ENCODE measurements at places on chromosomes 4 and X. TPM values are rescaled to one million over a fixed set of nuclear protein-coding genes. Genes with fewer than 3 reads are reported as not detected.

DNA sequence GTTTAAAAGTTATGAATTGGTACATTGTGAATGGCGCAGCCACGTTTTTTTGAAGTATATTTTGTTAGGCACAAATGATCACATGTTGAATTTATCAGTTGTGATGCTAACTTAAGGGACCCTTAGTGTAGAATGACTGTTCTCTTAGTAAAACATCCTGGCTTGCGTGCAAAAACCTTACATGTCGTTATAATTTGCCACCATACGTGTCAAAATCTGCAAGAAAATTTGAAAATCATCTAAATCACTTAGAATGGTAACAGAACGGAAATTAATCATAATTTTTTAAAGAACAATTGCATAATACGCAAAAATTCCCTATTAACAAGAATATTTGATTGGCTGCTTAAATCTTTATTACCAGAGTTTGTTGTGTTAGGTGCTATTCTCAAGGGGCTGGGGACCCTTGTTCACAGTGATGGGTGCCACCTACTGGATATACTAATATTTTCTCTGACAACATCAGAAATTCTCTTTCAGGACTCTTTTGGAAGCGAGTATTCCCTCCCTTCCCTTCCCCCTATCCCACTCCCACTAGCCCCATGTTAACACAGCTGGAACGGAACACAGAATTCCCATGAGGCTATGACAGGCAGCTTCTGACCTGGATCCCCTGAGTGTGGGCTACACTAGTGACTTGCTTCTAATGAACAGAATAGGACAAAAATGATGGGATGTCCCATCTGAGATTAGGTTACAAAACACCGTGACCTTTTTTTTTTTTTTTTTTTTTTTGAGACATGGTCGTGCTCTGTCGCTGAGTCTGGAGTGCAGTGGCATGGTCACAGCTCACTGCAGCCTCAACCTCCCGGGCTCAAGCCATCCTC, 71.8 kb downstream of the SUPT20HL2 start:
- DNase-seq = peak; percentile 49
- H3K4me3 ChIP-seq = no peak overlapping the region
- no peaks in the 10 kb centered on the region for H3K27me3 ChIP-seq
- H3K27ac ChIP-seq = no peak overlapping the region
- peaks cover 19% of the 10 kb centered on the region for H3K4me1 ChIP-seq

- H3K27ac ChIP-seq = no peak overlapping the region
- H3K36me3 ChIP-seq = peaks cover 7% of the 10 kb centered on the region
- H3K27me3 ChIP-seq = no peaks in the 10 kb centered on the region
- no peak overlapping the region for H3K4me3 ChIP-seq
- no peaks in the 10 kb centered on the region for H3K4me1 ChIP-seq
- DNase-seq = no peak
These were observed 26.4 kb downstream of the MOSPD2 start for GRCh38 chrX:14899607-14900006.

Gene PRR32
- total RNA-seq = not detected

Gene FAM47B
- total RNA-seq = not detected

Data from neural progenitor cell (in vitro differentiated cells).